ENCODE measurements at places on chromosomes 6 and 20. TPM values are rescaled to one million over a fixed set of nuclear protein-coding genes. Genes with fewer than 3 reads are reported as not detected.

NKX2-2 gene
- total RNA-seq, result 15.5 TPM

HCRTR2 gene
- not detected for total RNA-seq

CTCFL gene
- total RNA-seq, result not detected

CFAP206 gene
- 1.2 TPM for total RNA-seq

C6orf58 gene
- total RNA-seq, result not detected

PNLDC1 gene
- not detected for total RNA-seq

GDAP1L1 gene
- 0.24 TPM for total RNA-seq

TMEM170B gene
- total RNA-seq, result 7.3 TPM

DNA sequence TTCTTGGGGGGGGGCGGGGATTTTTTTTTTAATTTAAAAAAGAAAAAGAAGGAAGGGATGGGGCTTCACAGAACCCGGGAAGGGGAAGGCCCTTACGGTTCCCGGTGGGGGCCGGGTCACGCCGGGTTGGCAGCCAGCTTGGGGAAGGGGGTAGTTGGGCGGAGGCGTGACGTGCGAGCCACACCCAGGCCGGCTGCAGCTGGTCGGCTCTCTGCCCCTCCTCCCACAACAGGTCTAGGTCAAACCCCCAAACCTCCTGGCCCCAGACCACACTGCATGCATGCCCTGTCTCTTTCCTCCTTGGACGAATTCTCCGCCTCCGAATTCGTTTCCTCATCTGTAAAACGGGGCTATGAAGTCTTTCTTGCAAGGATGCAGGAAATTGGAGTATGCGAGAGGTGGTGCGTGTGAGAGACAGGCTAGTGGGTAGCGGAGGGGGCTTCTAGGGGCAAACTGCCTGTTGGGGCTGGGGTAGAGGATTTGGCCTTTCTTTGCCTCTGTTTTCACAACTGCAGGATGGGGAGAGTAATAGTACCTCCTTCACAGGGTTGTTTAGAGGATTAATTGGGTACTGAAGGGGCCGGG, 828 bp downstream of the HCK start:
- peaks cover 2% of the 10 kb centered on the region for H3K4me1 ChIP-seq
- peaks cover 78% of the 10 kb centered on the region for H3K27me3 ChIP-seq
- no peak overlapping the region for H3K27ac ChIP-seq

DNA sequence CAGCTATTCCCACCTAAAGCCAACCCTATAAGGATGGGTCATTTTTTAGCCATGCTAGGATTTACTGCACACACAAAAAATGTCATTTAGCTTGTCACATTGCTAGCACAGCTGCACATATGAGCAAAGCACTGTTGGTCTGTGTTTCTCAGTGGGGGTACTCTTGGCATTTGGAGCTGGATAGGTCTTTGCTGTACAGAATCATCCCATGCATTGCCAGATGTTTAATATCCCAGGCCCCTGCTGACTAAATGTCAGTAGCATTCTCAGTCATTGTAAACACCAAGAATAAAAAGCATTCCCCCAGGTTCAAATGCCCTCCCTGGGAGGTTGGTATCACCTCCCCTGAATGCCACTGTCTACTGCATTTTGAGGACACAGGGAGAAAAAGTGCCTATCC, 14.6 kb upstream of the LTV1 start:
- no peak overlapping the region for H3K4me3 ChIP-seq
- H3K27me3 ChIP-seq, result no peaks in the 10 kb centered on the region
- H3K27ac ChIP-seq, result no peak overlapping the region
- H3K36me3 ChIP-seq, result peaks cover 6% of the 10 kb centered on the region
- DNase-seq, result no peak

DNA sequence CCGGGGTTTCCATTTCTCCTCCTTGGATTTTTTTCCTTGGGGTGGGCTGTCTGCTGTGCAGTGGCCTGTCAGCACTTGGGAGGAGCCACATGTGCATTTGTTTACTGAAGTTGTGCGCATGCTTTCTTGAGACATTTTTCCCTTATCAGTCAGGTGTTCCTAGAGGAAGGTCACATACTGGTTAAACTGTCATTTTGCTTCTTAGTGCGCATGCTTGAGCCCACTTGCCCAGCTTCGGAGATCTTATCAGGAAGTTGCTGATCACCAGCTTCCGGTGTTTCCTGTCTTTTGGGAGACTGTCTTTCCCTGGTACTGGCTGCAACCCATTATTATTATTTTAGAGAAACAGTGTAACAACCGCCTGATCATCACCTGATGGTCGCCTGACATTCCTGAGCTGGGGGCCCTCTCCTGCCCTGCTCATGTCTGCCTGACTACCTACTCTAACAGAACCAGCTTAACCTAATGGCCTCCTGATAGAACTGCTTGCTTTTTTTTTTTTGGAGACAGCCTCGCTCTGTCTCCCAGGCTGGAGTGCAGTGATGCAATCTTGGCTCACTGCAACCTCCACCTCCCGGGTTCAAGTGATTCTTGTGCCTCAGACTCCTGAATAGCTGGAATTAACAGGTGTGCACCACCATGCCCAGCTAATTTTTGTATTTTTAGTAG, 378 bp upstream of the ERVFRD-1 start:
- DNase-seq, result no peak
- H3K4me3 ChIP-seq, result no peak overlapping the region
- no peaks in the 10 kb centered on the region for H3K27me3 ChIP-seq
- peaks cover 1% of the 10 kb centered on the region for H3K36me3 ChIP-seq
- peak overlapping the region; percentile 62 for H3K27ac ChIP-seq

DNA sequence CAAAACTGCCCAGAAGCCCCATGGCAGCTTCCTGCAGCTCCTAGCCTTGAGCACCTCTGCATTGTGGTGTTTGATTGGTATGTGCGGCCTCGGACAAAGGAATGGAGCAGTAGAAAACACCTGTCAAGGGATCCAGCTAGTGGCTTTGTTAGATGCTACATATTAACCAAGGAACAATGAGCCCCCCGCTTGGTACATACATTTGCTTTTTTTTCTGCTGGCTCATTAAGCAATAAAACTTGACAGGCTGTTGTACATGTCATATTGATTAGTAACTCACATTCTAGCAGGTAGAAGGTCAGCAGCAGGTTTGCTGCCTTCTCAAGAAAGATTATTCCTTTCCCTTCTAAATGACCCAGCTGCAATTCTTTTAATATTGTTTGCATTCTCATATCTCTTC, 937 bp downstream of the SPACA1 start:
- peak overlapping the region; percentile 19 for H3K4me3 ChIP-seq
- no peaks in the 10 kb centered on the region for H3K27me3 ChIP-seq
- peaks cover 11% of the 10 kb centered on the region for H3K36me3 ChIP-seq
- peaks cover 22% of the 10 kb centered on the region for H3K4me1 ChIP-seq

GRCh38 chr6:84809455-84809854, 45.1 kb upstream of the TBX18 start:
- no peak for DNase-seq
- H3K27me3 ChIP-seq, result no peaks in the 10 kb centered on the region
- H3K36me3 ChIP-seq, result no peaks in the 10 kb centered on the region
- H3K4me3 ChIP-seq, result no peak overlapping the region

DNA sequence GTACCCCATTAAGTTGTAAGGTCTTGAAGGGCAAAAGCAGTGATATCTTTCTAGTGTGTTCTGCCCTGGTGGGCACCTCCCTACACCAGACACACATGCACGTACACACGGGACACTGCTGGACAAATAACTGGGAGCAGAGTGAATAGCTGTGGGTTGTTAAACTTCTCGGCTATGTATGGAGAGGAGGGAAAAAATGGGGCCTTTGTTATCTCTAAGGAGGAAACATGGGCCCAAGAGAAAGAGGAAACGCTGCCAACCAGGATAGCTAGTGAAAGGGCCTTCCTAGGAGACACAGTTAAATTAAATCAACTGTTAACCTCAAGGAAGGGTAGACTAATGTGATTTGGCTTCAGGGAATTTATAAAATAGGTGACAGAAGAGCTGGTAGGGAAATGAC, 169.7 kb downstream of the MYLK4 start:
- H3K4me3 ChIP-seq, result no peak overlapping the region
- H3K4me1 ChIP-seq, result peaks cover 18% of the 10 kb centered on the region
- H3K36me3 ChIP-seq, result no peaks in the 10 kb centered on the region
- H3K27ac ChIP-seq, result no peak overlapping the region

DNA sequence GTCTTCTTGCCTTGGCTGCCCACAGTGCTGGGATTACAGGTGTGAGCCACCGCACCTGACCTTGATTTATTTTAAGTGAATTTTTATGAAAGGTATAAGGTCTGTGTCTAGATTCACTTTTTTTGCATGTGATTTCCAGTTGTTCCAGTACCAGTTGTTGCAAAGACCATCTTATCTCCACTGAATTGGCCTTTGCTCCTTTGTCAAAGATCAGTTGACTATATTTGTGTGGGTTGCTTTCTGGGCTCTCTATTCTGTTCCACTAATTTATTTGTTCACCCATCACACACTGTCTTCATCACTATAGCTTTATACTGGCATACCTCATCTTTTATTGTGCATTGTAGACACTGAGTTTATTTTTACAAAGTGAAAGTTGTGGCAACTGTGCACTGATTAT, 56.3 kb downstream of the ANKS1A start:
- peaks cover 10% of the 10 kb centered on the region for H3K36me3 ChIP-seq
- H3K27me3 ChIP-seq, result no peaks in the 10 kb centered on the region
- H3K4me1 ChIP-seq, result peaks cover 3% of the 10 kb centered on the region

DNA sequence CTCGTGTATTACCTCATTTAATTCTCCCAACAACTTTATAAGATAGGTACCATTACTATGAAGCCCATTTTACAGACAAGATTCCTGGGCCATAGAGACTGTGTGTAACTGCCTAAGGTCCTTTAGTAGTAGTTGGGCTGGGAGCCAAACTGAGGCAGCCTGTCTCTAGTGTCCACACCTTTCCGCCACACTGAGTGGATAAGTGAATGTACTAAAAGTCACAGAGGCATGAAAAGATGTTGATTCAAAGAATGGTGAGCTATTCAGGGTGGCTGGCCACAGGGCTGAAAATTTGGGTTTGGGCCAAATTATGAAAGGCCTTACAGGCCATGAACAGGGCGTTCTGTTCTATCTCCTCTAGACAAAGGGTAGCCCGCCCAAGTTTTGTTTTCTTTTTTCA, 11.0 kb downstream of the CD24 start:
- no peak overlapping the region for H3K4me3 ChIP-seq
- DNase-seq, result no peak
- peaks cover 7% of the 10 kb centered on the region for H3K36me3 ChIP-seq

GRCh38 chr6:130749402-130749801, 77.8 kb upstream of the SMLR1 start:
- H3K4me3 ChIP-seq, result no peak overlapping the region
- DNase-seq, result no peak
- peaks cover 12% of the 10 kb centered on the region for H3K4me1 ChIP-seq
- no peaks in the 10 kb centered on the region for H3K27me3 ChIP-seq
- no peak overlapping the region for H3K27ac ChIP-seq

DNA sequence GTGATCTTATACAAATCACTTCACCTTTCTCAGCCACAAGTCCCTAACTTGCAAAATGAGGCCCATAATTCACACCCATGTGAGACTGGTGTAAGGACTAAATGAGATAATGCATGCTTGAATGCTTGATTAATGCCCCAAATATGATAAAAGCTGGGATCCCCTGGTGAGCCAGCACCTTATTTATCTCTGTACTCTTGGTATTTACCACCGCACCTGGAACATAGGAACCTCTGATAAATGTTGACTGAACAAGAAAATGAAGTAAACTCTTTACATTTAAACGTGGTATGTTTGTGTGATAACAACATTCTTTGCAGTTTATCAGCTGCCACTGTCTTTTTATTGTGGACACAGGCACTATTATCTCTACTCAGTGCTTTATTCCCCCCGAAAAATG, 2.5 kb upstream of the APOBEC2 start:
- peaks cover 71% of the 10 kb centered on the region for H3K4me1 ChIP-seq
- no peaks in the 10 kb centered on the region for H3K27me3 ChIP-seq
- DNase-seq, result no peak
